ENCODE measurements at places on chromosomes 7 and 10.

DNA sequence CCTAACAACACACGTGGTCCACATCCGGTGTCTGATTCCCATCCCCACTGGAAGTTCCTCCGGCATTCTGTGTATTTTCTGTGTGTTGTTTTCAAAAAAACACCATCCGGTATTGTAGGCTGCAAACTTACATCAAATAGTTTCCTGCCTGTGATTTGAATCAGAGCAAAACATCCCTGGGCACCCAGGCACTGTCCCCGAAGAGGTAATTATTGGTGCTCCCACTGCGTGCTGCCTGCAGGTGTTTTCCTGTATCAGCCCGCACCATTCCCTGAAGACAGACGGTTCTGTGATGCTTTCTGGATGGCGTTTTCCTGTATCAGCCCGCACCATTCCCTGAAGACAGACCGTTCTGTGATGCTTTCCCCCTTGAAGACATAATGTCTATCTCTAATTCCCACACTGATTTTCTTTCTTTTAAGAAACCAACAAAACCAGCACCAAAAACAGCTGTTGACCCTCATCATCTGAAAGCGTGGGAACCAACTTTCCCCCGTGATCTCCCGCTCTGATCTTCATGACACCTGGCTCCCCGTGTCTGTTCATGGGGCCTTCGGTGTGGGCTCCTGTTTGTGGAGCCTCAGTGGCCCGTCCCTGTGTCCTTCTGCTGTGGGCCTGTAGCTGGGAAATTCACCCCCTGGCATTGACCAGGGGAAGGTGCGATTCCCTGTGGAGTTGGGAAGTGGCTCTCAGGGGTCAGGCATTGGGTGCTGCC lies 205.3 kb downstream of the ADARB2 start:
- no peak for DNase-seq

- no peak for DNase-seq
Observed at GRCh38 chr10:13505052-13505680, 23.6 kb downstream of the BEND7 start.

- DNase-seq, result no peak
Observed at GRCh38 chr10:18664841-18665478, 5.7 kb downstream of the ARL5B start.

DNA sequence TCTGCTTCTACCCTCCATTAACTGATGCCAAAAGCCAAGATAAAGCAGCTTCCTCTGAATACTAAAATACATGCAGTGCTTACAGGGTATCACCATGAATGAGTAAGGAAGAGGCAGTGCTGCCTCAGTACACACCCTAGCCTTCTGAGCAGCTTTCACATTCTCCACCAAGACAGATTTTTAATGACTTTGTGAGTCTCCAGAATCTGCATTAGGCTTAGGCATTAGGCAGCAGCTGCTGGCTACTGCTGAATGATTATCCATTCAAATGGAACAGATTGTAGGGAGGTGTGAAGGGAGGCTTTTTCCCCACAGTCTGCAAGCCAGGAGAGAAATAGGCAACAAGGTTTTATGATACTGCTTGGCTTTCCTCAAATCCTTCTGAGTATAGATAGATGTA lies 1226.7 kb upstream of the LRRN3 start:
- DNase-seq, result no peak

DNA sequence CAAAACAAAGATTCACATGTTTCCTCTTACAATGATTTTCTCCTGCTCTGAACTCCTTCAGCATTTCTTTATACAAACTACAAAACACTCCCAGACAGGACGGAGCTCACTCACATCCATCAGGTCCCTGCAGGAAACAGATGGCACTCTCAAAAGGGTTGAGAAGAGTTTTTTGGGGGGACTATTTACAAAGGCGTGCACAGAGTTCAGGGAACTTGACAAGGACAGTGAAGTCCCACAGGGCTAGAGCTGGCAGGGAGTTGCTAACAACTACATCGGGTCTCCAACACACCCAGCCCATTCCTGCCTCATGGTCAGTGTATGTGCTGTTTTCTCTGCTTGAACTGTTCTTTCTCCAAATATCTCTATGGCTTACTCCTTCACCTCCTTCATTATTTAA lies 24.7 kb upstream of the YAE1 start:
- no peak for DNase-seq

DNA sequence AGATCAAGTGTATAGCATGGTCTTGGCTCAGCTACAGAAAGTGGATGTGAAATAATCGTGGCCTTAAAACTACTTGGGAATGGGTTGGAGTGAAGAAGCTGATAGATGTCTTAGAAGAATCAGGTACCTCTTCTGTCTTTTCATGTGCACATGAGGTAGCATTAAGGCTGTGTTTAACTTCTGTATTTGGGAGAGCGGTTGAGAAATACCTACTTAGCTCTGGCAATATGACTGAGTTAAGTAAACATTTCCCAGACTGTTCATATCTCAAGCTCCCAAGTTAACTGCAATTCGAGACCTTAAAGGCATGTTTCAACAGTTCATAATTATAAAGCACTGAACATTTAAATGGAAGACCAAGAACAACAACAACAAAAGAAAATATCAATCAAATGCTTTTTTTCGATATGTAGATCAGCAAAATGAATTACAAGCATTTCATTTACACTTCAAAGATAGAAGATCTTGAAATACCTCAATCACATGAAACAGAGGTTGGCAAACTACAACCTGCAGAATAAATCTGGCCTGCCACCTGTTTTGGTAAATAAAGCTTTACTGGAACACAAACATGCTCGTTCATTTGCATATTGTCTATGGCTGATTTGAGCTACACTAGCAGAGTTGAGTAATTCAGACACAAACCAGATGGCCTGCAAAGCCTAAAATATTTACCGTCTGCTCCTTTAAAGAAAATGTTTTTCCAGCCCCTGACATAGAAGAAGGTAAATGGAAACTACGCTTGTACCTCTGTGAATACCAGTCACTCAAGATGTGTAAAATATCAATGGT lies 337.1 kb upstream of the GLI3 start:
- no peak for DNase-seq

- DNase-seq, result no peak
Observed at GRCh38 chr7:157772486-157773130, 435.8 kb downstream of the DNAJB6 start.

GRCh38 chr10:91626936-91627335 lies 5.9 kb downstream of the PPP1R3C start:
- no peak for DNase-seq

GRCh38 chr7:86600506-86601290 lies 43.0 kb upstream of the GRM3 start:
- no peak for DNase-seq

- no peak for DNase-seq
Observed at GRCh38 chr10:50416881-50417280, 165.6 kb upstream of the ASAH2 start.

DNA sequence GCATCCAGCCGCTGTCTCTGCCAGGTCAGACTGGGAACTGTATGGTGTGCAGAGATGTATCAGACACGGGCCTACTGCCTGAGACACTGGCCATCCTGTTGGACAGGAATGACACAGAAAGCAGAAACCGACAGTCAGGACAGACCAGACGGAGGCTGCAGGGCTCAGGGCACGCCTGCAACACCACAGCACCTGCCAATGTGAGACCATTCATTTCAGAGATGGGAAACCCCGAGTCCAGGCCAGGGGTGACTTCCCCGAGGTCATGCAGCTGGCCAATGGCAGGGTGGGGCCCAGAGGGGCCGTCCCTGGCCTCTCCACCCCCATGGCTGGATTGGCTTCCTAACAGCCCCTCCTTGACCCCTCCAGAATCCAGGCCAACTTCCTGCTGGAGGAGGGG lies 34.7 kb downstream of the GRID1 start:
- DNase-seq, result no peak

Measured in stimulated activated CD8-positive, alpha-beta memory T cell treated with anti-CD3 and anti-CD28 coated beads, Interleukin-4, amount 100 ng/mL, for 1 hour (primary cell).